Pulmonary artery endothelial cell (primary cell): ENCODE measurements at places on chromosomes 13 and 19.

DNA sequence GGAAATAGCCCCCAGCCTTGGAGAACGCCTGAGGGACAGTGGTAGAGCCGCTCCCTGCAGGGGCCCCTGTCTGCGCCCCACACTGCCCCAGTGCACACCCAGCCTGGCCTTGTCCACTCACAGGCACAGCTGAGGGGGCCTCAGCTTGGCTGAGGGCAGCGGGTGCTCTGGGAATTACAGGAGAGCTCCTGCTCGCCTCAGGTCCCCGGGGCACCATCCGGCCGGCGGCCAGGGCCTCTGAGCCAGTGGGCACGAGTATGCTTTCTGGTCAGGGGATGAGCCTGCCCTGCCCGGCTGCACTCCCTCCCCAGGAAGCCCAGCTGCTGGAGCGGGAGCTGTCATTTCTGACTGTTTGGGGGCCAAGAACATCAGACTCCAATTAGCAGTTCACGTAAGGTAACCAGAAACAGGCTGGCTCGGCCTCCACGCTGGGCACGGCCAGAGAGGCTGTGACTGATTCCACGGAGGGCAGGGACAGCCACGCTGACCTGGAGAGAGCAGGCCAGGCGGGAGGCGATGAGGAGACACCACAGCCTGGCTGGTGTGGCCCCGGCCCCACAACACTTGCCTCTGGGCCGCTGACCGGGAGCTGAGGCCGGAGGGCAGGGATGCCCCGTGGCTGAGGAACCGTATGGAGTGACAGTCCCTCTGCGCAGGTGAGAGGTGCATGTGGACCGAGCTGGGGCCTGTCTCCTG lies 15.4 kb downstream of the CEBPG start:
- DNase-seq, result no peak

GRCh38 chr19:46113726-46114125 lies 10.8 kb downstream of the IGFL3 start:
- DNase-seq, result no peak

GRCh38 chr19:10797541-10798256 lies 38.3 kb downstream of the TMED1 start:
- DNase-seq, result peak; percentile 17

GRCh38 chr13:110832205-110832479 lies 82.7 kb downstream of the ANKRD10 start:
- no peak for DNase-seq

DNA sequence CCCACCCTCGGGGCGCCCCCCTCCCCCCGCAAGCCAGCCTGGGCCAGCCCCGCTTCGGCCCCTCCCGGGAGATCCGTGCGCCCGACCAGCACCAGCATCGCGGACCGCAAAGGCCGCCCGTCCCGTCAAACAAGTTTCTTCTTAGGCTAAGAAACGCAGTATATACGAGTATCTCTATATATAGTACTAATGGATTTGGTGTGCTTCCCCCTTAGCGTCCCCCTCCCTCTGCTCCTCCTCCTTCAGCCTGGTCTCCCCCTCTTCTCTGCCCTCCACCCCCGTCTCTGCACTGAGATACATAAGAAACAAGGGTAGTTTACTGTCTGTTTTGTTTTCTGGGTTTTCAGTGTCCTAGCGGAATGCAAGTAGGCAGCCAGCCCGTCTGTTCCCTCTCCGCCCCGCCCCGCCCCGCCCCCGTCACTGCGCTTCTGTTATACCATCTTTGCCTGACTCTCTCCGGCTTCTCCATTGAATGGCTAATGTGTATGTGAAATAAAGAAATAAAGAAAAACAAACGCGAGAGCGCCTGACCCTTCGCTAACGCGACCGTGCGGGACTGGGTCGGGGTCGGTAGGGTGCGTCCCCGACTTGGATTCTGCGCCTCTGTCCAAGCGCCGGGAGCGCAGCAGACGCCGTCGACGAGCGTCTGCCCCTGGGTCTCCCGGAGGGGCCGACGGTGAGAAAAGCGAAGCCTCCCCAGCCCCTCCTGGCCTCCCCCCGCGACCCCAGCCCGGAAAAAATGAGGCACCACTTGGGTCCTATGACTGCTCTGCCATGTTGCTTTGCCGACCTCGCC lies 4.2 kb downstream of the LYL1 start:
- DNase-seq, result no peak

DNA sequence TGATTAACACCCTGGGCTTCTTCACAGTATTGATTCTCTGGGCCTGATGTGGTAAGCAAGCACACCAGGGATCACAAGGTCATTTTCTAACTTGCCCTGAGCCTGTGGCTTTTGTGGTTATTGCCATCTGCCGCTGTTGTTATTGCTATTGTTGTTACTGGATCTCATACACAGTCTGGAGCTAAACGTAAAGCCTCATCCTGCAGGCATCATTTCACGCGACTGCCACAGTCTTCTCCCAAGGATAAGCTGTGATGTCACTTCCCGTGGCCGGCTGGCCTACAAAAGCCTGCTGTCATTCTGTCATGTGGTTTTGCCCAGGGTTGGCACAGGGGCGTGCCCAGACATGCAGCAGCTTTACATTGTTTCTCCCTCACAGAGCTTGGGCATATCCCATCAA lies 154.0 kb upstream of the GPR12 start:
- no peak for DNase-seq

- DNase-seq, result no peak
Observed at GRCh38 chr19:13623716-13624710, 117.7 kb upstream of the CACNA1A start.

DNA sequence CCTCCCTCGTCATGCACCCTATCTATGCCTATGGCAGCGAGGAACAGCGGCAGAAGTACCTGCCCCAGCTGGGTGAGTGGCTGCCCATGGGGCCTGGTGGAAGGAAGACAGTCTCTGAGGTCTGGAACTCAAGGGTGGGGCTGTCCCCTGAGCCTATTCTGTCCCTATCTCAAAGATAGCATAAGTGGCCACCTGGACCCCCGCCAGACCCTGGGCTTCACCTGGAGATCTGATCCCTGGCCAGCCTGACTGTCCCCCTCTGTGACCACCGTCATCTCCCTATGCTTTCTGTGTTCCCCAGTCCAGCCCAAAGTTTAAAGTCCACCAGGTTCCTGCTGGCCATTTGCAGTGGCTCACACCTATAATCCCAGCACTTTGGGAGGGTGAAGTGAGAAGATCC lies 2.6 kb downstream of the GCDH start:
- DNase-seq, result no peak

DNA sequence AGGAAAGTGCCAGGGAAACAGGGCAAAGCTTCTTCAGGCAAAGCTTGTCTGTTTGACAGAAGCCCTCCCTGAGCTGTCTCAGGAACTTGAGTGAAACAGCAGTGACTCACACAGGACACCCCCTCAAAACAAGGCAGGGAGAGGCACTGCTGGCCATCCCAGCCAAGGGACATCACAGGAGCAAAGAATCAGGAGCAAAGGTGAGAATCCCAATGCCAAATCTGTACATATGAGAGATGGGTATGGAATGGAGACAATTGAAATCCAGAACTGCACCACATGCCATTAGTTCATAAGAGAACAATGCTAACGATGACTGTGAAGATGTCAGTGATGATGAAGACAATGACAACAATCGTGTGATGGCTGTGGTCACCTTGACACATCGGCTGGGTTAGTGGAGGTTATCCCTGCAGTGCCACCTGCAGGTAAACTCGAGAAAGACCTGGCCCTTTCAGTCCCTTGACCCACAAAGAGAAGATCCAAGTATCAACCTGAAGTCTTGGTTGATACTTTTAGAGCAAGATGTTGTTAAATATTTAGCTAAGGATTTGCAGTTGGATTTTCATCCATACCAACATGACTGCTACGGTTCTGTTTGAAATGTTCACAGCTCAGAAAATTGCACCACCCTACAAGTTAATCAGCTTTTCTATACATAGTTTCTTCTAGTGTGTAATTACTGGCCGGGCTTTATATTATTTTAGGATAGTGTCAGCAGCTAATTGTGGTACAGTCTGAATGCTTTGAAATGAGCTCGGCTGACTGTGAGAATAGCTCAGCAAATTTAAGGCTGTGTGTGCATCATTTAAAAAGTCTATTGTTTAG lies 42.0 kb upstream of the IPO5 start:
- no peak for DNase-seq

- peak; percentile 26 for DNase-seq
Observed at GRCh38 chr13:97849305-97849704, 104.2 kb upstream of the IPO5 start.

- no peak for DNase-seq
Observed at GRCh38 chr19:3914199-3914598, 18.7 kb upstream of the NMRK2 start.

DNA sequence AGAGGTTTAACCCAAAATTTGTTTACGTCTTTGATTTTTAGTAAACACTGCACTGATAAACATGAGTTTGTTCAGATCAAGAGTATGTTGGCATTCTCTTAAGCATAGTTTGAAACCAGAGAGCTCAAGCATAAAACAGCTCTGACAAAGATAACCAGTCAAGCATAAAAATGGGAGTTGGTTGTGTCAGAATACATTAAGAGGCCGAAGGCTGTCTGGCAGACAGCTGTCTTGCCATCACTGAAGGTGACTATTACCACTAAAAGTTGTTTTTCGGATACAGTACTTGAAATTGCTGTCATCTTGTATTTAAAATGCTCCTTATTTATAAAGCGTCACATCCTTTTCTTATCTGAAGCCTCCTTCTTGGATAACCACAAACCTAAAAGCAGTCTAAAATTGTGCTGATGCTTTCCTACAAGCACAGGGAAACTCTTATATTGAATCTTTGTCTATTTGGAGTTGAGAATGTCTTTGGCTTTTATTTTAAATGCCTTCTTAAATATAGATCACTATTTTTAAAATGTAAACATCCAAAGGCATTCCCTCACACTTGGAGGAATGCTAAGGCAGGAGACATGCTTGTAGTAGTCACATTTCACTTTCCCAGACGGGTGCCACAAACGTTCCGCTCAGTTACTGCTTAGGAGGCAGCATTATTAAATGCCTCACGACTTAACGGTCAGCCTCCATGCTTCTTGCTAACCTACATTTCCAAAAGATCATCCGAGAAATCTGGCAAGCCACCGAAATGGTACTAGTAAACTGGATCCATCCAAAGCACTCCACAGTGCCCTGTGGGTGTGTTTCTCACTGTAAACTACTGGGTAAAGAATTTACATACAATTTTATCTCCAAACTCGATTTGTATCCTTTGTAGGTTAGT lies 1.5 kb downstream of the SMAD9 start:
- DNase-seq, result no peak

- no peak for DNase-seq
Observed at GRCh38 chr19:29170554-29170953, 42.4 kb downstream of the UQCRFS1 start.

DNA sequence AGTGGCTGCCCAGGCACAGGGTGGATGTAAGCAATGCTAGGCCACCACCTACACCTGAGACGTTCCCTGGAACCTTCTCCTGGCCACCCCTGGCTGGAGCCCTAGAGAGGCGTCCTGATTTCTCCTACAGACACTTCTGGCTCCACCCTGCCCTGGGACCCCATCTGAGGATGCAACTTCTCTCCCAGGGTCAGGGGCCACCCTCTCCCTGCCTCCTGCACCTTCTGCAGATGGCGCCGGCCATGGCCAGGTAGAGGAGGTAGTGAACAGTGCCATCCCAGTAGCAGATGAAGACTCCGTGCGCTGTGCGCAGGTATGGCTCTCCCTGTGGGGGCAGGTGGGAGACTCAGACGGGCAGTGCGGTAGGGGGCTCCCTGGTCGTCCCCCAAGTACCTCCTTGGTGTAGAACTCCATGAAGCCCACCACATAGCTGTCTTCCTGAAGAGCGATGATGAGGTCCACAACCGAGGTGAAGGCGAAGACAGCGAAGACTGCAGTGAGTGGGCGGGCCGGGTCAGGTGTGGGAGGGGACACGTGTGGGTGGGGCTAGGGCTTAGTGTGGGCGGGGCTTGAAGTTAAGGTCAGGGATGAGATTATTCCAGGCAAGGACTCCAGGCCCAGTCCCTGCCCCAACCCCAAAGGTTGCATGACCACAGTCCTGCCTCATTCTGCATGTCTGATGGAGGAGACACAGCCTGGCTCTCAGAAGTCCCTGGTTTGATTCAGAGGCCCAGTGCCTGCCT lies 3.0 kb downstream of the TM6SF2 start:
- DNase-seq, result no peak

- no peak for DNase-seq
Observed at GRCh38 chr13:20696073-20696472, 7.4 kb upstream of the IL17D start.

DNA sequence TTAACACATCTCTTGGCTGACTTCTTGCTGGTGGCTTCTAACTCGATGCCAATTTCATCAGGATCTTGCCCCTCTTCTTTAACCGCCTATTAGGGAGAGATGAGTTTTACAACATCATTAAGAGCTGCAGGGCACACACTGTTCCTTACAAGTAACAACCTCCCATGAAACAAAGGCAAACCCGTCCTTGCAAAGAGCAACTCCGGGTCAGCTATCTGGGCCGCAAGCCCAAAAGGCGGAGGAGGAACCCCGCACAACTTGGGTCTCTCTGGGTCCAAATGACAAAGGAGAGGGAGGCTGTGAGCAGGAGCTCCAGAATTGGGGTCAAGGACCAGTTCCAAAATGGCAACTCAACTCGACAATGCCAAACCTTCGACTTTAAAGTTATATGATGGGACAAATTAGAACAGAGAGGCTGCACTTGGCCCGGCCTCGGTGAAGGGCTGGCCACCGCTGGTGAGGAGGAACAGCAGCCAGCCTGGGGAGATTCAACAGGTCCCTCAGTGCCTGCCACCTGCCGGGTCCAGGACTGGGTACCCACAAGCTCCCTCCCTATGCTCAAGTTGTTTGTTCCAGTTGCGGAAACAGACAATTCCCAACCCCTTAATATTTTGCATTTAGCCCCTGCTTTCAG lies 1.1 kb downstream of the SAFB2 start:
- no peak for DNase-seq
